ENCODE measurements at places on chromosomes 7 and 10.

- DNase-seq = peak; percentile 55
Observed at GRCh38 chr7:23373151-23374004, 74.2 kb downstream of the MALSU1 start.

DNA sequence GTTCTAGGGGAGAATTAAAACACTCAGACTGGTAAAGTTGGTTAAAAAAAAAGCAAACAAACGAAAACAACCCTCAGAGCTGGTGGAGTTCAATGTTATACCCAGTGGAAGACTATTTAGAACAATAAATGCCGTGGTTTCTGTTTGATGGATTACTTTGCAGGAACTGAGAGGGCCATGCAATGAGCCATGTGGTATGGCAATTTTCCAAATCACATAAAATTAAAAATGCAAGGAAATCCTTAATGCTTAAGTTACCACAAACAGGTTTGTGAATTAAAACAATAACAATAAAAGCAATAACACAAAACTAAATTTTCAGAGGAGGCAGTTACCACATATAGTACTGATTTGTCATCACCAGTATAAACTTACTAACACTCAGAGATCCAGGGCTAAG lies 96.9 kb downstream of the RTKN2 start:
- DNase-seq = no peak

DNA sequence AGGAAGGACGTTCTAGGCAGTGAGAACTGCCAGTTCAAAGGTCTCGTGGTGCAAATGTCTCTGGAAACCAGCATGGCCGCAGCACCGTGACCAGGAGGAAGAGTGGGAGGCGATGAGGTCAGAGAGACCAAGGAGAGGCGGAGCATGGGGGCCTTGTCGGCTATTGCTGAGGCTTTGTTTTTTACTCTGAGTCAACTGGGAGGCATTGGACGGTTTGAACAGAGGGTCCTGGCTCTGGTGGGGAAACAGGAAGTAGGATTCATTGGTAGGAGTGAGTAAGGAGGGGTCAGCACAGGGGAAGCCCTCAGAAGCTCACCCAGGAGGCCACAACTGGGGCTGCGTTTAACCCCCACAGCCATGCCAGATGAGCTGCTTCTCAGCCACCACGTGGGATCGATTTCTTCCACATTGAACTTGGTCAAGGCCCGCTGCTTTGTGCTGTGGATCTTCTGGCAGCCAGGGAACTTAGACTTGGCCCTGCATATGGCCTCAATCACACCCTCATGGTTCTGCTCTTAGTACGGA lies 22.2 kb upstream of the SH2B2 start:
- DNase-seq = no peak

GRCh38 chr7:37201003-37201875 lies 247.4 kb downstream of the ELMO1 start:
- peak; percentile 69 for DNase-seq

DNA sequence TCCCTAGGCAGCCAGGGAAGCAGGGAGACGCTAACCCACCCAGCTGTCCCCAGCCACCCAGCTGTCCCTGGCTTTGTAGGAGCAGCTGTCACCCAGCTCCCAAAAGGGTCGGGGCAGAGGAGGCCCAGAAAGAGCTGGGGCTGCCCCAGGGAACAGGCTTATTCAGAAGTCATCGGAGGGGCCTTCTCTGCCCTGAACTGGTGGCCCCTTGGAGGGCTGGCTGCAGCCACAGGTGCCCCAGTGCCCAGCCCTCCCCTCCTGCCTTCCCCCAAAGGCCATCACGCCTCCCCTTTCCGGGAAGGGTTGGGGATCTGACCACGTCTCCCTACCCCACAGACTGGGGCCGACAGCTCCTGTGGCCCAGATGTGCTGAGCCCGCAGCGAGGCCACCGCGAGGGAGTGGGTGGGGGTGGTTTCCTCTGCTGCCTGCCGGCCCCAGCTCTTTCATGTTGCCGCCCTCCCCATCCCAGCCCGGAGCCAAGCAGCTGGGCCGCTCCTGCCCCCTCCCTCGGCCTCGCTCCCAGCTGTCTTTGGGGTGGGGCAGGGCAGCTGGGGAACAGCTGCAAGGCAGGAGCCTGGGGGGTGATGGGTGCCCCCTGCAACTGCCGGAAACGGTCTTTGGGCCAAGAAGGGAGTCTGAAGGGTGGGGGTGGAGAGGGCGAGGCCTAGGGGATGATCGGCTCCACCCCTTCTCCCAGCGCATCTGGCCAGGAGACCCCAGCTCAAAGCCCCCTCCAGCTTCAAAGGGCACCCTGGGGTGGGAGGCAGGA lies 16.8 kb downstream of the TRIM8 start:
- DNase-seq = peak; percentile 28

DNA sequence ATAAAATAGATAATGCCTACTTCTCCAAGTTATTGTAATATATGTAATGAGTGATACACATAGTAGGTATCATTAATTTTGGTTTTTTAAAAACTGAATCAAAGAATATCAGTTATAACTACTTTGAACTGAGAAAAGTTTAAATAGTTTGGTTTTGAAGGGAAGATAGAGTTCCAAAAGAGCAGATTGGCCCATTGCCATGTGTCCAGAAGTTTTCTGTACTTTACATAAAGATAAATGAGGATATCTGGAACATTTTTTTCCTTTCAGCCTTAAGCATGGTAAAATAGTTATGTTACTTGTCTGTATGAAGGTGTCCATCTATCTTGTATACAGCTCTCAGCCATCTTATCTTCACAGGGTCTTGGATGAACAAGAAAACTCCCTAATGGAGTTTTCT lies 97.9 kb upstream of the MXI1 start:
- DNase-seq = no peak

- no peak for DNase-seq
Observed at GRCh38 chr10:30455816-30456215, 21.8 kb downstream of the MAP3K8 start.

- DNase-seq = no peak
Observed at GRCh38 chr7:30705008-30705407, 22.8 kb upstream of the CRHR2 start.

DNA sequence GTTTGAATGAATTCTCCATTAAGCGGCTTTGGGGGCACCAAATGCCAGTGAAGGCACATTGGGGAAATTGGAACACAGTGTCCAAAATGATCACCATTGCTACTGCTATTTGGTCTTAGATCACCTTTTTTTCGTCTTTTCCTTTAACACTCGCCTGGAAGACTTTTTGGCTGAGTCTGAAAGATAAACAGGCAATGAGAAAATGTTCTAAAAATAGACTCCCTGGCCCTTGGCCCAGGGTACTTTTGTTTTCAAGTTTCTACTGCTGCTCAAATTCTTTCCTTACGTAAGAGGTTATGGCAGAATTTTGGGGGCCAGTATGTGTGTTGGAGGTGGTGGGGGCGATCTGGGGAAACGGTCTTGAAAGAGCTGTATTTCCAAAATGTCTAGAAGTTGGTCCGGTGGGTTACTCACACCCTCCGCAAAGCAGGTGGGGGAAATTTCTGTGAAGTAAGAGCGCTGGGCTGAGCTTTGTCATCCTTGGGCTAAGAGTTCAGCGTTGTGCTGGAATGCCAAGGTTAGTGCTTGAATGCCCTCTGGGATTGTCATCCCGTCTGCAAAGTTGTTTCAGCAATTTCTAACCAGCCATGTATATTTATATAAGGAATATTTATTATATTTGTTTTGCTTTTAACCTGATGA lies 1.3 kb upstream of the ITPRIP start:
- DNase-seq = no peak

DNA sequence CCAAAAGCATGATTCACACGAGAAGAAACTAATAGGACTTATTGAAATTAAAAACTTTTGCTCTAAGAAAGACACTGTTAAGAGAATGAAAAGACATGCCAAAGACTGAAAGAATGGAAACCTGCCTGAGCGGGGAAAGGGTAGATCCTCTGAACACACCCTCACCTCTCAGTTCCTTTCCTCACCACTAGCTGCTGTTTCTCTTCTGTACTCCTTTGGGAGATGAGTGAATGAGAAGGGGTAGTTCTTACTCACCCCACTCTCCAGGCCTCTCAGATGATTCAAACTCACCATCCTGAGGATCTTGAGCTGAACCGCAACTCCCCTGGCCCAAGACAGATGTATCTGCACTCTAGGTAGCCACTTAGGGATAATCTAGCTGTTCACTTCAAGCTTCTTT lies 41.9 kb downstream of the IQUB start:
- DNase-seq = no peak

GRCh38 chr7:26653430-26654399 lies 210.7 kb downstream of the SKAP2 start:
- DNase-seq = peak; percentile 78

DNA sequence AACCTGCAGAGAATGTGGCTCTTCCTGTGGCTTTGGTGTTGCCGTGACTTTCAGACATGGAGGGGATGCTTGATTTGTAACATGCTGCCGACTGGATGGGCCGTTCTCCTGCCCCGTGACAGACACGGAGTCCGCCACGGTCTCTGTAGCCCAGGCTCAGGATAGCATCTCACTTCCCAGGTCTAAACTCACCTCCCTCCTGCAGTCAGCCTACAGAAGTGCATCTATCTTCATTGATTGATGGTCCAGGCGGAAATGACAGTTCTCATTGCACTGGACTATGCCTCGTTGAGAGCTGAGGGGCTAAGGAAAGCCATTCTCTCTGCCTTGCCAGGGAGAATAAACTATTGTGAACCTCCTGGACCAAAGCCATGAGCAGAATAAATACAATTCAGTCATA lies 77.5 kb downstream of the CHN2 start:
- no peak for DNase-seq

GRCh38 chr10:50498465-50498864 lies 125.3 kb downstream of the SGMS1 start:
- DNase-seq = no peak

- DNase-seq = no peak
Observed at GRCh38 chr10:101451261-101451660, 97.3 kb downstream of the BTRC start.

DNA sequence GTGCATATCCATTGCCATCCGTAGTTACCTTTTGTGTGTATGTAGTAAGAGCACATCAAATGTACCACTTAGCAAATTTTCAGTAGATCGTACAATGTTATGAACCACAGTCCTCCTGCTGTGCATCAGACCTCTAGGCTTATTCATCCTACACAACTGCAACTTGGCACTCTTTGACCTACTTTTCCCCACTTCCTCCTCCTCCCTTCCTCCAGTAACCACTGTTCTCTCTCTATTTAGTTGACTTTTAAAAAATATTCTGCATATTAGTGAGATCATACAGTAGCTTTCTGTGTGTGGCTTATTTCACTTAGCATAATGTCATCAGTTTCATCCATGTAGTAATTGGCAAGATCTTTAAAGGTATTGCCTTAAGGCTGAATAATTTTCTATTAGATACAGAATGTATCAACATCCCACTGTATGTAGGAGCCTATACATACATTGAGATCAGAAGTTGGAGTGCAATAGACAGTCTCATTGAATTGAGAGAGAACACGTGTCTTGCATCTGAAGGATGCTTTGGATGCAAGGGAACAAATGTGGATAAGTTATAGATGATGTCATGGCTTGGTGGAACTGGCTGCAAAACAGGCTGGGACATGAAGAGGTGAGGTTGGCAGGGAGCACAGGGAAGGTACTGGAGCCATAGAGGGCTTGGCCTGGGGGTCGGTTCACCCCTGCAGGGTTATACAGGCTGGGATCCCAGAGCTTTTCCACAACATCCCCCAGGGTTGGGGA lies 83.0 kb upstream of the FAM180A start:
- DNase-seq = no peak

- no peak for DNase-seq
Observed at GRCh38 chr7:73470208-73470607, 36.6 kb downstream of the FZD9 start.
